ENCODE measurements at places on chromosomes 16 and 17. TPM values are rescaled to one million over a fixed set of nuclear protein-coding genes. Genes with fewer than 3 reads are reported as not detected.

KRTAP2-2 gene
- not detected for total RNA-seq

GGT6 gene
- not detected for total RNA-seq

PRSS53 gene
- total RNA-seq, result 10.6 TPM

ELMO3 gene
- total RNA-seq, result 1.4 TPM

KRTAP2-3 gene
- total RNA-seq, result not detected

LLGL2 gene
- 6.4 TPM for total RNA-seq

ZNF821 gene
- 5.7 TPM for total RNA-seq

GALR2 gene
- not detected for total RNA-seq

OTOP3 gene
- total RNA-seq, result not detected

NPIPA3 gene
- 12.8 TPM for total RNA-seq

C16orf86 gene
- 11.9 TPM for total RNA-seq

FBXW10 gene
- total RNA-seq, result not detected

HOXB3 gene
- 33.3 TPM for total RNA-seq

CALB2 gene
- not detected for total RNA-seq

KIF19 gene
- 0.95 TPM for total RNA-seq

RNF43 gene
- total RNA-seq, result 0.49 TPM

CNTNAP4 gene
- total RNA-seq, result not detected

KRT28 gene
- total RNA-seq, result not detected

CPNE7 gene
- not detected for total RNA-seq

IL17C gene
- 0.92 TPM for total RNA-seq

CDH3 gene
- not detected for total RNA-seq

BAIAP3 gene
- total RNA-seq, result 15.7 TPM

TMC8 gene
- 9.3 TPM for total RNA-seq

KRTAP4-5 gene
- not detected for total RNA-seq

IL21R gene
- total RNA-seq, result 0.14 TPM

PRR14 gene
- total RNA-seq, result 46.1 TPM

DNAAF8 gene
- not detected for total RNA-seq

WRAP53 gene
- 2.9 TPM for total RNA-seq

ADAD2 gene
- not detected for total RNA-seq

RANBP10 gene
- total RNA-seq, result 14.5 TPM

MAP2K6 gene
- 1.5 TPM for total RNA-seq

MT4 gene
- not detected for total RNA-seq

FAM117A gene
- total RNA-seq, result 12.1 TPM

PLA2G10 gene
- not detected for total RNA-seq

HOXB6 gene
- total RNA-seq, result 9.9 TPM

HSD17B2 gene
- not detected for total RNA-seq

KRT33B gene
- total RNA-seq, result not detected

EEF2KMT gene
- total RNA-seq, result 14.9 TPM

IRF8 gene
- total RNA-seq, result 28.8 TPM

Measured in thoracic aorta (tissue), 2 donors.